ENCODE measurements at places on chromosomes 7 and 10. TPM values are rescaled to one million over a fixed set of nuclear protein-coding genes. Genes with fewer than 3 reads are reported as not detected.

FAM13C gene
- total RNA-seq: 9.7 TPM

PHYH gene
- total RNA-seq: 44.1 TPM

LRRC61 gene
- total RNA-seq: 20.2 TPM

IRF5 gene
- total RNA-seq: 8.6 TPM

TMEM178B gene
- total RNA-seq: 0.40 TPM

BTAF1 gene
- 33.2 TPM for total RNA-seq

IKZF1 gene
- 116 TPM for total RNA-seq

MKX gene
- total RNA-seq: not detected

CRTAC1 gene
- total RNA-seq: not detected

IL2RA gene
- total RNA-seq: not detected

RARRES2 gene
- total RNA-seq: 124 TPM

FAM53B gene
- total RNA-seq: 52.7 TPM

TMEM243 gene
- total RNA-seq: 2.2 TPM

CALHM1 gene
- not detected for total RNA-seq

PYROXD2 gene
- 3.0 TPM for total RNA-seq

HOGA1 gene
- total RNA-seq: not detected

CTAGE15 gene
- total RNA-seq: not detected

FKBP9 gene
- 124 TPM for total RNA-seq

HOXA5 gene
- 32.4 TPM for total RNA-seq

TRPV5 gene
- total RNA-seq: not detected

TUBB8 gene
- not detected for total RNA-seq

ANXA8L1 gene
- total RNA-seq: not detected

ZMYND11 gene
- total RNA-seq: 41.1 TPM

SEMA3A gene
- 8.3 TPM for total RNA-seq

AASS gene
- total RNA-seq: 3.0 TPM

HOXA9 gene
- 19.5 TPM for total RNA-seq

DPYSL4 gene
- total RNA-seq: 0.79 TPM

NKX2-3 gene
- total RNA-seq: 11.1 TPM

ORAI2 gene
- 99.9 TPM for total RNA-seq

ANKRD1 gene
- total RNA-seq: not detected

SLC18A2 gene
- 0.27 TPM for total RNA-seq

IGFBP3 gene
- total RNA-seq: 118 TPM

FAM25C gene
- total RNA-seq: not detected

OLAH gene
- total RNA-seq: not detected

CFAP43 gene
- total RNA-seq: 0.68 TPM

SSC4D gene
- not detected for total RNA-seq

ACTR3C gene
- 44.8 TPM for total RNA-seq

PALD1 gene
- 4.9 TPM for total RNA-seq

CCDC71L gene
- 23.6 TPM for total RNA-seq

STMP1 gene
- 20.3 TPM for total RNA-seq

C7orf57 gene
- not detected for total RNA-seq

SYT15B gene
- not detected for total RNA-seq

SPDYE2B gene
- not detected for total RNA-seq

OR6V1 gene
- total RNA-seq: not detected

IFIT5 gene
- 10.1 TPM for total RNA-seq

NEUROD6 gene
- total RNA-seq: not detected
